Activated CD8-positive, alpha-beta memory T cell treated with anti-CD3 and anti-CD28 coated beads for 1 hour (primary cell): ENCODE measurements at places on chromosomes 11 and 22.
A peak's percentile ranks its signal among the peaks of the same experiment; 100 is the strongest.

GRCh38 chr11:115707180-115707905 is 203.1 kb upstream of the CADM1 start:
- no peak for DNase-seq

DNA sequence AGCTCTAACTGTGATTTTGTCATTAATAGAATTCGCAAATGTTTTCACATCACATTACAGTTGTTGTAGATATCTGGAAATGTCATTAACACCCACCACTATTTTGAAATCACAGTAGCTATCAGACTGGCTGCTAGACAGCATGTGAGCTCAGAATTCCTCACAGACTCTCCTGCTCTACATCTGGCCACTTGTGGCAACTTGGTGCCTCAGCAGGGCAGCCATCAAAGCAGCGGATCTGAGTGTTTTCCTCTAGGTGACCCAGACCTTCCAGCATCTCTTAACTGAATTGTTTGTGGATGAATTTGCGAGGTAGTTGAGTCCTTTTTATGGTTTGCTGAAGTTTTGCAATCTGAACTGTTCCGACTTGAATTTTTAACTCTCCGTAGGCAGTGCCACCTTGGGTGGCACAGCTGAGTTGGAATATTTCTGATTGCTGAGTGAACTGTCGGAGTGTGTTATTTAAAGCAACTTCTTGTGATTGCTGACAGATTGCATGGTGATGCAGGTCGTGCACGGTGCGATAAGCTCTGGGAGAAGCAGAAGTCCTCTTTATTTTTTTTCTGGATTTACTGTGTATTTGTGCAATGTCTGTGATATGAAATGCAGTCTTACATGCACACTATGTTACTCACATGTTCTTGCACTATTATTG is 114.0 kb upstream of the PLET1 start:
- DNase-seq: no peak

DNA sequence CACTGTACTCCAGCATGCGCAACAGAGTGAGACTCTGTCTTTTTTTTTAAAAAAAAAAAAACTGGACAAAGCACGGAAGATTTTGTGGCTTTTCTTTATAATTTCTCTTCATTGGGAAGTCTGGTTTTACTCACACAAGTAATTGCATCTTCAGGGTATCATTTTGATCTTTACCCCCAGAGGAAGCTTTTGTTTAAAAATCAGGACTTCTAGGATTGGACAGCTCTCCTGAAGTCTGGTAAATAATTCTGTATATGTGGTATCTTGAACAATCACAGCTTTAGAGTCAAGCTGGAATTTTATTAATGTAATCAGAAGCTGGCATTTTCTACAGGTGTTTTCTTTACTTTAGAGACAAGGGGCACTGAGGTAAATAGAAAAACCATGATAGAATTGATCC is 208.1 kb upstream of the NARS2 start:
- no peak for DNase-seq

GRCh38 chr11:19092342-19092741 is 24.6 kb upstream of the ZDHHC13 start:
- no peak for DNase-seq

DNA sequence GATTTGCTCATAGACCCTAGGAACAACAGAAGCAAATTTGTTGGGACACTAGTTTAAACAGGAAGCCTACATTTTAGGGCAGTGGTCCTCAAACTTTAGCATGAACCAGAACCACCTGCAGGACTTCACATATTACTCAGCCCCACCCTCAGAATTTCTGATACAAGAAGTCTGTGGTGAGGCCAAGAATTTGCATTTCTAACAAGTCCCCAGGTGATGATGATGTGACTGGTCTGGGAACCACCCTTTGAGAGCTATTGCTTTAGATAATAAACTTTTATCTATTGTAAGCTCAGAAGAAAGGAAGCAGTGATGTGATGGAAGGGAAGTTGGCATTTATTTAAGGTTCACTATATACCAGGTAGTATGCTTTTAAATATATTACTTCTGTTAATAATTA is 194.0 kb downstream of the FAM181B start:
- no peak for DNase-seq

DNA sequence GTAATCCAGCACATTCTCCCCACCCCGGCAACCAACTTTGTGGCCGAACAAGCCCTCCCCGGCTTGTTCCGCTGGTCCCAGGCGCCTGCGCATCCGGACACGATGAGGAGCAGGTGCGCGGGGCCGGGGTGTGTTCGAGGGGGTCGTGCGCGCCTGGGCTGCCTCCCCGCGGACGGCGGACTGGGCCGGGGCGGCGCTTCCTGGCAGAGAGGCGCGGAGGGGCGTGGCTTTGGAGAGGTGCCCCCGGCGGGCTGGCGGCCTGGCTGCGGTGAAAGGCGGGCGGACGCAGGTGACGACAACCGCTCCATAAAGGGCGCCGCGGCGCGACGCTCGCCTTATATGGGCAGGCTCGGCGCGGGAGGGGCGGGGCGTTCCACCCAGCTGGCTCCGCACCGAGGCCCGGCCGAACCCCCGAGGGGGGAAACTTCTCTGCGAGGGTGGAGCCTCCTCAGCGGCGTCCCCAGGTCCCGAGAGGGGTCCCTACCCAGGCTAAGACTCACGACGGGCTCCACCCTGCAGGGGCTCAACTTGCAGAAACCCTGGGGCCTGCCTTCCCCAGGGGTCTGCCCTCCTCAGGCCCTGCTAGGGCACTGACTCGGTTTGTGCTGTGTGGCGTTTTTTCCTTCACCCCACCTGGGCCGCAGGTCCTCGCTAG is 26.4 kb downstream of the TXN2 start:
- DNase-seq: peak; percentile 95

DNA sequence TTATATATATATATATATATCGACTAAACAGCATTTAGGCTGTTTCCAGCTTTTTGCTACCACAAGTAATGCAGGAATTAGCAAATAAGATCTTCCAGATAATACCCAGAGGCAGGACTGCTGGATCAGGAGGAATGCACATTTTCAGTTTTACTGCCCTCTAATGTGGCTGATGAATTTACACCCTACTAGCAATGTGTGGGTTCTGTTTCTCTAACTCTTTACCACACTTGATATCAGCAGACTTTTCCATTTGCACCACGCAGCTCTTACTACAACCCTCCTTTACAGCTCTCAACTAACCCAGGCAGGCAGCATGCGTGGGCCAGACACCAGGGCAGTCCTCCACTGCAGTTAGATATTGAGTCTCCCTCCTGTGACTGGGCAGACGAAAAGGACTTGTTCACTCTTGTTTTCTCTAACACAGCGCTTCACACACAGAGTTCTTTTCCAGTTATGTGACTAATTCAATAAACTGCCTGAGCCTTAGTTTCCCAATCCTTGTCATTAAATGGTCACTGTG is 67.7 kb downstream of the IGLL5 start:
- DNase-seq: no peak

- no peak for DNase-seq
Measured at GRCh38 chr11:94417386-94417987, 16.3 kb upstream of the GPR83 start.

- no peak for DNase-seq
Measured at GRCh38 chr11:130427581-130428315, 661 bp downstream of the ADAMTS8 start.

DNA sequence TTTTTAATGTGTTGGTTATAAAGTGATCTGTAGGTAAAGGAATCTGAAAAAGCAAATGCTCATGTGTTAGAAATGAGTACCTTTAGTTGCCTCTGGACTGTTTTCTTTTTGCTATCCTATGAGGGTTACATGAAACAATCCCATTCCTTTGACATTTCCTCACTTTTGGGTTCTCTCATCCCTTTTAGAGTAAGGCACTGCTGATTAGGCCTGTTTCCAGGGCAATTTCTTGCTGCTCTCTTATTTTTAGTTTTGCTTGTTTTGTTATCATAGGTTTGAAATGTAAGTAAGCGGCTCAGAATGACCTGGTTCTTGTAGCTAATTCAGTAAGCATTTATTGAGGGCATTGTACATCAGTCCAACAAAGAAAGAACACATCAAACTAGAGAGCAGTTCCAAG is 138.9 kb downstream of the DDX10 start:
- DNase-seq: no peak

DNA sequence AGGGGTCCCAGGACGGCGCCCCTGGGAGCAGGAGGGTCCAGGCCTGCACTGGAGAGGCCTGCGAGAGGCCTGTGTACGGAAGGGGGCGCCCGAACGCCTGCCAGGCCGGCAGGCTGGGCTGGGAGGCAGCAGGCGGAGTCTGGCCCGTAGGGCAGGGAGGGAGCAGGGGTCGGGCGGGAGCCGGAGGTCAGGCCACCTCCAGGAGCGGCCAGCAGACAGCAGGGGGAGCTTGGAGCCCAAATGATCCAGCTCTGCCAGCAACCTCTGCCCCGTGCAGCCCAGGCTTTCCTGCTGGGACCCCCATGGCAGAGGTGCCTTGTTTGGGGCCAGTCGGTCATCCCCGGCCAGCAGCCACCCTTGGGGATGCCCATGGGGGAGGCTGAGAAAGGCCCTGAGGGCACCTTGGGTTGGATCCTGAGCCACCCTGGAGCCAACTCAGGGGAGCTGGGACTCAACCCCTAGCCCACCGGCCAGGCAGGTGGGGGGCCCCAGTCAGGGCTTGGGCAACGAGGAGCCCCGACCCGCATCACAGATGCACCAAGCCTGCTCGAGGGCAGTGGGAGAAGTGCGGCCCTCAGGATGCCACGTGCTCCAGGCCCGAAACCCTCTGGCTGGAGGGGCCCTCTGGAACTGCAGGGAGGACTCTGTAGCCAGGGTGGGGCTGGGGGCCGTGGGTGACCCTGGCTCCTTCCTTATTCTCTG is 9.6 kb upstream of the SYT8 start:
- no peak for DNase-seq

DNA sequence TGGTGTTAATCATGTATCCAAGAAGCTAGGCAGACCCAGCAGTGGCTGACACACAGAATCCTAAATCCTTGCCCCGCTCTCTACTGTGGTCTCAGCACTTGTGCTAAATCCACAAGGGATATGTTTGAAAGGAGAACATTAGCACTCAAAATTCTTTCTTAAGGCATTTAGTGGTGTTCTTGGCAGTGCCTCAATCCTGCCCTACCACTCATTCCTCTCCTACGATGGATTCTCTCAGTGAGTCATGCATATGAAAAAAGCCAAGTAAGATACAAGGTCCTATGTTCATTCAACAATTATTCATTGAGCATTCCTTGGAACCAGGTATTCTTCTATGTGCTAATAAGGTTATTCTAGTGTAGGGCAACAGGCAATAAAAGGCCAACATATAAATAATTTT is 31.2 kb downstream of the RRP8 start:
- DNase-seq: no peak
